ENCODE measurements at places on chromosomes 5 and 9.

DNA sequence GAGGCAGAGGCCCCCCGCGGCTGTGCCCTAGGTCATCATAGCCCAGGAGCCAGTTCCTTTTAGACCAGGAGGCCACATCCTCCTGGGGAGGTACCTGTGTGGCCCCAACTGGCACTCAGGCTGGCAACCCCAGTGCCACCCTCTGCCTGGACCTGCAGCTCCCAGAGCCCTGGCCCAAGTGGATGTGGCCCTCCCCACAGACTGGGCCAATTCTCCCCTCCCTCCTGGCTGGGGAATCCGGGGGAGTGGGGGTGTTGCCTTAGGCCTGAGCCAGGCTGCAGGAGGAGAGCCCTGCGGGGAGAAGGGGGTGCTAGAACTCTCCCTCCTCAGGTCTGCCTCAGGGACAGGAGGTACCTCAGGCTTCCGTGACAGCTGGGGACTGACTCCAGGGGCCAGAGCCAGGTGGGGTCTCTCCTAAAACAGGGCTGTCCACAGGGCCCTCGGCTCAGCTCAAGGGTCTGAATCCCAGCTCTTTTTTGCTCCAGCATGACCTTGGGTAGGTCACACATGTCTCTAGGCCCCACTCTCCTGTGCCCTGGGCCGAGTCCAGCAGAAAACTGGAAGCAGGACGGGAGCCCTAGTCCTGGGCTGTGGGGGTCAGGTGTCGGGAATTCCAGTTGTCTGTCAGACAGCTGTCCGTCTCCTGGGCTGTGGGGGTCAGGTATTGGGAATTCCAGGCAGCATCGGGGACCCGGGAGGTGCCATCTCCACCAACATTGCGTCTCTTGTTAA, 9.6 kb downstream of the DNLZ start:
- no peak for DNase-seq

DNA sequence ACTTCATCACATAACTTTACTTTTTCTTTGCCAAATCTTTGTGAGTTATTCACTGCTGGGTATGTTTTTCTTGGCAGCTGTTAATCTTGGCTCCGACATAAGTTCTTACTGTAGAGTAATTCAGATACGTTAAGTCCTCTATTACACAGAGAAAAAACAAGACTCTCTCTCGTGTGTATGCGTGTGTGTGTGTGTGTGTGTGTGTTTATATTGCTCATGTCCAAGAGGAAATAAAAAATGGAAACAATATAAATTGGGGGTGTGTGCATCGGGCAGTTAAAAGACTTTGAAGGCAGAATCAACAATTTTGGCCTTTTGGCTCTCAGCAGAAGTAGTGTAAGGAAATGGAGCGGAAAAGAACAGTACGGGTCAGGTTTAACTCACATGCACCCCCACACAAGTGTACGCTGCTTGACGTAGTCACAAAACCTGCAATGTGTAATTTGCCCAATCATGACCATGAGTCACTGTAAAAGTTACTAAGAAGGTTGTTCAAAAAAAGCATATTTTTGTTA, 67.2 kb upstream of the IFNE start:
- DNase-seq = no peak

DNA sequence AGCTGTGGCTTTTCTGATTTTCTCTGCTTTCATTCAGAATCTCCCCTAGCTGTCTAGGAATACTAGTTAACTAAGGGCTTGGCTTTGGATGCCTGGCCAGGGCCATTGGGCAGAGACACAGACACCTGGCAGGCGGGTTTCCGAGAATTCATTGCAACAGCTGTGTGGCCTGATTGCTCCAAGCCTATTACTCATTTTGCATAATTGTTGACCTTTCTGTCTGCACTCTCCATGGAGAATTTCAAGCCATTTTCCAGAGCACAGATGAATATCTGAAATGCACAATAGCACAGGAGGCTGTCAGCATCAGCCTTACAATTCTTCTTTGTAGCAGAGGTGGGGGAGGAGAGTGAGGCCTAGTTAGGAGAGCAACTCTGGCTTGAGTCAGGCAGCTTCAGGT, 310.5 kb downstream of the DMAC1 start:
- DNase-seq = no peak

GRCh38 chr5:2840372-2840915, 89.0 kb upstream of the IRX2 start:
- DNase-seq = no peak

Measured in activated naive CD8-positive, alpha-beta T cell treated with anti-CD3 and anti-CD28 coated beads, Interleukin-2, amount 50 U/mL, for 24 hours (primary cell).